Smooth muscle cell of the pulmonary artery (primary cell): ENCODE measurements at places on chromosomes 11 and 22. TPM values are rescaled to one million over a fixed set of nuclear protein-coding genes. Genes with fewer than 3 reads are reported as not detected.

MRGPRX3 gene
- not detected in 2 replicates for total RNA-seq

PTGDR2 gene
- 0.07 and 0.33 TPM in 2 replicates for total RNA-seq

ABCG4 gene
- 0.40 and 1.0 TPM in 2 replicates for total RNA-seq

HORMAD2 gene
- not detected in 2 replicates for total RNA-seq

UCP3 gene
- 0.65 and 0.73 TPM in 2 replicates for total RNA-seq

SCGB1A1 gene
- not detected in 2 replicates for total RNA-seq
